Peyer's patch (tissue), 4 donors: ENCODE measurements at places on chromosomes 11 and 22. TPM values are rescaled to one million over a fixed set of nuclear protein-coding genes. Genes with fewer than 3 reads are reported as not detected.
A peak's percentile ranks its signal among the peaks of the same experiment; 100 is the strongest.

Gene MOV10L1
- not detected for total RNA-seq

GRCh38 chr22:20406686-20407408, 12.9 kb downstream of the ZNF74 start:
- peak; percentile 17 for DNase-seq
- H3K27me3 ChIP-seq = no peaks in the 10 kb centered on the region

GRCh38 chr11:131849485-131849884, 479.1 kb downstream of the NTM start:
- H3K4me1 ChIP-seq = no peaks in the 10 kb centered on the region
- H3K4me3 ChIP-seq = no peak overlapping the region

GRCh38 chr11:81030186-81030585, 1589.4 kb upstream of the TENM4 start:
- peak; percentile 46 for DNase-seq
- no peak overlapping the region for H3K4me3 ChIP-seq
- H3K36me3 ChIP-seq = no peaks in the 10 kb centered on the region
- H3K27me3 ChIP-seq = no peaks in the 10 kb centered on the region

Gene C11orf42
- total RNA-seq = not detected

Gene TP53I11
- 48.0 TPM for total RNA-seq

- no peaks in the 10 kb centered on the region for H3K27me3 ChIP-seq
- no peaks in the 10 kb centered on the region for H3K36me3 ChIP-seq
- H3K4me3 ChIP-seq = no peak overlapping the region
- H3K4me1 ChIP-seq = no peaks in the 10 kb centered on the region
Observed at GRCh38 chr11:104319396-104319795, 155.4 kb upstream of the PDGFD start.

DNA sequence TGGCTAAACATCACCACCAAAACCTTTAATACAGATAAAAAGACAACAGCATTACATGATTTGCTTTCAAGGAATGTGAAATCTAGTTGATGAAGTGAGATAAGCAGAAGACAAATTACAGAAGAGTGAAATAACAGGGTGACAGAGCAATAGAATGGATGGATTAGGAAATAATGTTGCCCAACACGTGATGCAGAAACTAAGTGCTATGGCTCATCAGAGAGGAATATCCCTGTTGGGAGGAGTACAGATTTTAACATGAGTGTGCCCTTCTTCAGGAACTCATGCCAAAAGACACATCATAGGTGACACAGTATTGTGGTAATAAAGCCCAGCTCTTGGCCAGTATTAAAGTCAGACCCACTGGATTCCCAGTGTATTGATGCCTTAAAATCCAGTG, 176.6 kb upstream of the RAG2 start:
- no peaks in the 10 kb centered on the region for H3K36me3 ChIP-seq
- no peak overlapping the region for H3K4me3 ChIP-seq
- no peaks in the 10 kb centered on the region for H3K27me3 ChIP-seq
- no peak for DNase-seq

- H3K4me3 ChIP-seq = no peak overlapping the region
- no peak for DNase-seq
- peaks cover 33% of the 10 kb centered on the region for H3K4me1 ChIP-seq
- no peaks in the 10 kb centered on the region for H3K36me3 ChIP-seq
- no peaks in the 10 kb centered on the region for H3K27me3 ChIP-seq
Observed at GRCh38 chr11:67417425-67417824, 1.9 kb downstream of the CARNS1 start.

DNA sequence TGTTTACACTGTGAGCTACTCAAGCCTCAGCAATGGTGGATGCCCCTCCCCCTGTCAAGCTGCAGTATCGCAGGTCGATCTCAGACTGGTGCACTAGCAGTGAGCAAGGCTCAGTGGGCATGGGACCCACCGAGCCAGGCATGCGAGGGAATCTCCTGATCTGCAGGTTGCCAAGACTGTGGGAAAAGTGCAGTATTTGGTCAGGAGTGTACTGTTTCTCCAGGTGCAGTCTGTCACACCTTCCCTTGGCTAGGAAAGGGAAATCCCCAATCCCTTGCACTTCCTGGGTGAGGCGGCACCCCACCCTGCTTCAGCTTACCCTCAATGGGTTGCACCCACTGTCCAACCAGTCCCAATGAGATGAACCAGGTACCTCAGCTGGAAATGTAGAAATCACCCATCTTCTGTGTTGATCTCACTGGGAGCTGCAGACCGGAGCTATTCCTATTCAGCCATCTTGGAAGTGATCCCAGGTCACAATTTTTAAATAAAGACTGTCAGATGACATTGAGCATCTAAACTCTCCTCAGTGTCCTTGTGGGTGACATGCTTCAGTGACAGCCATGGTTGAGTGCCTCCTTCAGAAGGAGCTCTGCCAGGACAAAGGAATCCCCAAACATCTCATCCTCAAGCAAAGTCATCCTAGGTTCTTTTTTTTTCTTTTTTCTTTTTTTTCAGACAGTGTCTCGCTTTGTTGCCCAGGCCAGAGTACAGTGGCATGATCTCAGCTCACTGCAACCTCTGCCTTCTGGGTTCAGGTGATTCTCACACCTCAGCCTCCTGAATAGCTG, 10.8 kb downstream of the SLC22A24 start:
- no peaks in the 10 kb centered on the region for H3K4me1 ChIP-seq
- H3K4me3 ChIP-seq = no peak overlapping the region
- no peak overlapping the region for H3K27ac ChIP-seq
- DNase-seq = no peak
- no peaks in the 10 kb centered on the region for H3K36me3 ChIP-seq

- no peaks in the 10 kb centered on the region for H3K4me1 ChIP-seq
- no peak for DNase-seq
- no peaks in the 10 kb centered on the region for H3K36me3 ChIP-seq
- H3K4me3 ChIP-seq = no peak overlapping the region
- no peak overlapping the region for H3K27ac ChIP-seq
Observed at GRCh38 chr11:126871792-126872191, 128.8 kb downstream of the KIRREL3 start.

Gene LARGE1
- 94.7 TPM for total RNA-seq

DNA sequence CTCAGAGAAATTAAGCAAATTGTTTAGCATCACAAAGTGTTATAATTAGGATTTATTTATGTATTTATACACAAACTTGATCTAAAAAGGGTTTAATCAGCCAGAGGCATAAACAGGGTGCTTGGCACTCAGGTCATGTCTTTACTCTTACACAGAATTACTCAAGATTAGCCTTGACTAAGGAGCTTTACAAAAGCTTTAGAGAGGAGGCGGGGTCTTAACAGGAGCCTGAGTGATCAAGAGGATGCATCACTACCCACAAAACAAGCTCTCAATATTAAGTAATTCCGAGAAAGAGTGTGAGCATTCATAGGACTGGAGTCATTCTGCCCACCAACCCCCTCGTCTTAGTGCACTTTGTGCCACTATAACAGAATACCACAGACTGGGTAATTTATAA, 103.0 kb downstream of the SPATA19 start:
- H3K4me3 ChIP-seq = no peak overlapping the region
- H3K36me3 ChIP-seq = no peaks in the 10 kb centered on the region
- H3K27ac ChIP-seq = no peak overlapping the region
- no peaks in the 10 kb centered on the region for H3K27me3 ChIP-seq
- no peak for DNase-seq

GRCh38 chr22:41310336-41310735, 9.0 kb downstream of the ZC3H7B start:
- no peak overlapping the region for H3K4me3 ChIP-seq
- no peaks in the 10 kb centered on the region for H3K27me3 ChIP-seq

DNA sequence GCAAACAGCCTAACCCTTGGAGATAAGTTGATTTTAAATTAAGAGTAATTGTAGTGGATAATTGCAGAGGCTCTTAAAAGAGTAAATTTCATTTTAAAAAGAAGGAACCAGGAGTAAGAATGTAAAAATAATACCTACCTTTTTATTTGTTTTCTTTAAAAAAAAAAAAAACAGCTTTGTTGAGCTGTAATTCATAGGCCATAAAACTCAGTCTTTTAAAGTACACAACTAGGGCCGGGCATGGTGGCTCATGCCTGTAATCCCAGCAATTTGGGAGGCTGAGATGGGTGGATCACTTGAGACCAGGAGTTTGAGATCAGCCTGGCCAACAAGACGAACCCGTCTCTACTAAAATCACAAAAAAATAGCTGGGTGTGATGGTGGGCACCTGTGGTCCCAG, 42.4 kb downstream of the MTMR3 start:
- no peaks in the 10 kb centered on the region for H3K4me1 ChIP-seq
- H3K36me3 ChIP-seq = no peaks in the 10 kb centered on the region
- no peak overlapping the region for H3K27ac ChIP-seq

- no peak overlapping the region for H3K4me3 ChIP-seq
- no peaks in the 10 kb centered on the region for H3K36me3 ChIP-seq
- H3K4me1 ChIP-seq = no peaks in the 10 kb centered on the region
- no peak overlapping the region for H3K27ac ChIP-seq
- peak; percentile 22 for DNase-seq
Observed at GRCh38 chr11:69497221-69497787, 15.8 kb downstream of the LINC01488 start.

DNA sequence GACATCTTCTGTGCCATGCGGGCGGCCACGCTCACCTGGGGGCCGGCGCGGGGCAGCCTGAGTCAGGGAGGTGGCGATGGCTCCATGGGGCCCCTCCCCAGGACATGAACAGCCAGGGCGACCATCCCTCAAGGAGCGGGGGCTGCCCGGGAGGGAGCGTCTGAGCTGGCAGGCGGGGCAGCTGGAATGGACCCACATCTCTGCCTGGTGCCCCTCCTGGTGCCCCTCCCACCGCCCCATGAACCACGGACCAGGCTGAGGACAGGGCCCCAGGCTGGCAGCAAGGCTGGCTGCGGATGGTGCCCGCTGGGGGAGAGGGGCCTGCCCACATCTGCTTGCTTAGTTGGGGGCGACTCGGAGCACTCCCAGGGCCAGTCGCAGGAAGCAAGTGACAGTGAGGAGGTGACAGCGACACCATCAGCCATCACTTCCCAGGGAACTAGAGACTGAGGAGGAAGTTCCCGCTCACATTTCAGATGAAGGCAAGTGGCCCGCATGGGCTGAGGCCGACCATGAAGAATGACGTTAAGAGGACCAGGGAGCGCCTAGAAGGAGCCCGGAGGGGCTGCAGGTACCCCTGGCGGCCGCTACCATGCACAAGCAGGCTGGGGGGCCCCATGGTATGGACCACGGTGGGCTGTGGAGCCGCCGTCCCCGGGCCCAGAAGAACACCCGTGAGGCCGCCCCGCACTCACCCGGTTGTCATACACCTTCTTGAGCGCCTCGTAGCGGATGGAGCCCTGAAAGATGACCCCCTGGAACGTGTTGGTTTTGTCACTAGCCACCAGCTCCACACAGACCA, 37.3 kb downstream of the KIAA0930 start:
- no peaks in the 10 kb centered on the region for H3K36me3 ChIP-seq
- H3K27me3 ChIP-seq = no peaks in the 10 kb centered on the region
- DNase-seq = peak; percentile 43
- H3K4me3 ChIP-seq = no peak overlapping the region
- H3K4me1 ChIP-seq = peaks cover 6% of the 10 kb centered on the region
